Activated naive CD8-positive, alpha-beta T cell treated with anti-CD3 and anti-CD28 coated beads, Interleukin-2, amount 50 U/mL, for 24 hours (primary cell): ENCODE measurements at places on chromosomes 4 and X.

- H3K27me3 ChIP-seq: no peaks in the 10 kb centered on the region
- H3K4me1 ChIP-seq: no peaks in the 10 kb centered on the region
- no peak overlapping the region for H3K27ac ChIP-seq
- H3K4me3 ChIP-seq: no peak overlapping the region
- H3K36me3 ChIP-seq: no peaks in the 10 kb centered on the region
Observed at GRCh38 chr4:114875630-114876029, 237.8 kb downstream of the NDST4 start.

- DNase-seq: no peak
- peak overlapping the region; percentile 86 for H3K27ac ChIP-seq
- H3K27me3 ChIP-seq: no peaks in the 10 kb centered on the region
- peaks cover 4% of the 10 kb centered on the region for H3K36me3 ChIP-seq
- H3K4me3 ChIP-seq: peak overlapping the region; percentile 90
Observed at GRCh38 chr4:107719207-107719921, 670 bp downstream of the PAPSS1 start.

DNA sequence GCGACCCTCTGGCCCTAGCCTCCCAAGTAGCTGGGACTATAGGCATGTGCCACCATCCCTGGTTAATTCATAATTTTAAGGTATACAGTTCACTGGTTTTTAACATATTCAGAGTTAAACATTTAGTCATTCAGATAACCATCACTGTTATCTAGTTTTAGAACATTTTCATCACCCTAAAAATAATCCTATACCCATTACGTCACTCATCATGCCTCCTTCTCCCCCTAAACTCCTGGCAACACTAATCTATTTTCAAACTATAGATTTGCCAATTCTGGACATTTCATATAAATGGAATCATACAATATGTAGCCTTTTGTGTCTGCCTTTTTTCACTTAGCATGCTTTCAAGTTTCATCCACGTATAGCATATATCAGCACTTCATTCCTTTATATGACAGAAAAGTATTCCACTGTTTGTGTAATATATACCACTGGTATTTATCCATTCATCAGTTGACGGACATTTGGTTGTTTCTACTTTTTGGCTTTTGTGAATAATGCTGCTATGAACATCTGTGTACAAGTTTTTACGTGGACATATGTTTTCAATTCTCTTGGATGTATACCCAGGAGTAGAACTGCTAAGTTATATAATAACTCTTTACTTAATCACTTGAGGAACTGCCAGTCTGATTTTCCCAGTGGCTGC is 32.0 kb upstream of the RPS3A start:
- H3K4me3 ChIP-seq: no peak overlapping the region
- no peaks in the 10 kb centered on the region for H3K36me3 ChIP-seq
- no peak overlapping the region for H3K27ac ChIP-seq

DNA sequence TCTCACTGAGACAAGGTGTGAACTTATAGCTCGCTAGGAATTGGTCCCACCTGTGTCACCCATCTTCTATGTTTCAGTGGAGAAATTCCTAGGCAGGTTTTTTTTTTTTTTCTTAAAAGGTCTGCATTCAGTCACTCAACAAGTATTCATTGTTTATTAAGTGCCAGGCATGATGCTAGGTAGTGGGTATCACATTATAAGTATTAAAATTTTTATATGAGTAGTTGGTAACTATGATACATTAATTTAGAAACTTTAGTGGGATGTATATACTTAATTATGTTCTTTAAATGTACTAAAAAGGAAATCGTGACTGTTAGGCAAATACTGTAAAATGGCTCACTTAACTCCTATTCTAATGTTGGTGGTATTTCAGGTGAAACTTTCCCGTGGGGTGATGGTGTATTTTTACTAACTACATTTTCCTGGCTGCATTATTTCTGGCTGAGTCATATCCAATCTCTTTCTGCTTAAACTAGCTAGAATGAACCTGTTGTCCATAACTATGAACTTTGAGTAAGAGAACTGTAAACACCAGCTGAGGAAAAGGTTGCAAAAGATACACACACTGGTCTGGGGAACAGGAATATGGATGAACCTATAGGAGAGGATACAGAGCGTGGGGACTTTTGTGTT is 49.3 kb upstream of the MED14 start:
- H3K4me1 ChIP-seq: peaks cover 8% of the 10 kb centered on the region
- H3K4me3 ChIP-seq: no peak overlapping the region
- H3K27ac ChIP-seq: no peak overlapping the region
- H3K36me3 ChIP-seq: no peaks in the 10 kb centered on the region

DNA sequence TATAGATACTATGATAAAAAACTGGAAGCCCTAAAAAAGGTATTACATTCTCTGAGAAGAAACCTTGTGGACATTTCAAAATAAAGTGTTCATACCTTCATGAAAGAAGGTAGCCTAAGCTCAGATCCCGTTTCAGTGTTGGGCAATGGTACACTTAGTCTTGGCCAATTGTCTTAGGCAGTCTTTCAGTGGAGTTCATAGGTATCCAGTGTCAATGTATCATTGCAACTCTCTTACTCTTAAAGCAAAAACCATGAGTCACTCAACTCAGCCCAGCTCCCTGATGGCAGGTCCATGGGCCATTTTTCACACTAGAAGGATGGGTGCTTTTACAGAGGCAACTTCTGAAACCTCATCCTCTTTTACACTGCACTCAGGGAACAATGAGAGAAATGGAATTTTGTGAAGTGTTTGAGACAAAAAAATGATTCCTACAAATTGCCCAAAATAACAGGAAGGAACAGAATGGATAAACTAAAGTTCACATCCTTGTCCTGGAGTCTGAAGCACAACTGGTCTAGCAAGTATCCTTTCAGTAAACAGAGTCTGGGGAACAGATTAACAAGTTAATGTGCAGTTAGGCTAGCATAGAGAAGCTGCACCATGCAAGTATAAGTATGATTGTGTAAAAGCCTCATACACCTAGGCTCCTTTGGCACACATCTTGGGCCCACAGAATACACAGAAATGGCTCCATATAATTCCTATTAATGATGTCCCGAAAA is 7.0 kb upstream of the ZNF827 start:
- H3K4me3 ChIP-seq: no peak overlapping the region
- H3K36me3 ChIP-seq: no peaks in the 10 kb centered on the region
- H3K27me3 ChIP-seq: peaks cover 16% of the 10 kb centered on the region
- no peak overlapping the region for H3K27ac ChIP-seq

DNA sequence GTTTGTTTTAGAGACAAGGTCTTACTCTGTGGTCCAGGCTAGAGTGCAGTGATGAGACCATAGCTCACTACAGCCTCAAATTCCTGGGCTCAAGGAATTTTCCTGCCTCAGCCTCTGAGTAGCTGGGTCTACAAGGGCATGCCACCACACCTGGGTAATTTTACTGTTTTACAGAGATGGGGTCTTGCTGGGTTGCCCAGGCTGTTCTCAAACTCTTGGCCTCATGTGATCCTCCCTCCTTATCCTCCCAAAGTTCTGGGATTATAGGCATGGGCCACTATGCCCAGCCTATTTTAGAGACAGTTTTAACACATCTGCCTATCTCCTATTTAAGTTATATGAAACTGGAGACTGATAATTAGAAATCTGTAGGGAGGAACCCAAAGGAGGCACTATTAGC is 53.8 kb downstream of the SPRY1 start:
- peak overlapping the region; percentile 54 for H3K4me3 ChIP-seq
- peaks cover 2% of the 10 kb centered on the region for H3K27me3 ChIP-seq
- H3K4me1 ChIP-seq: peaks cover 66% of the 10 kb centered on the region
- H3K27ac ChIP-seq: peak overlapping the region; percentile 61
- H3K36me3 ChIP-seq: peaks cover 4% of the 10 kb centered on the region

GRCh38 chr4:4477796-4478195 is 64.1 kb downstream of the STX18 start:
- H3K4me3 ChIP-seq: no peak overlapping the region
- DNase-seq: no peak
- peaks cover 6% of the 10 kb centered on the region for H3K4me1 ChIP-seq
- H3K27me3 ChIP-seq: no peaks in the 10 kb centered on the region
- H3K36me3 ChIP-seq: no peaks in the 10 kb centered on the region

DNA sequence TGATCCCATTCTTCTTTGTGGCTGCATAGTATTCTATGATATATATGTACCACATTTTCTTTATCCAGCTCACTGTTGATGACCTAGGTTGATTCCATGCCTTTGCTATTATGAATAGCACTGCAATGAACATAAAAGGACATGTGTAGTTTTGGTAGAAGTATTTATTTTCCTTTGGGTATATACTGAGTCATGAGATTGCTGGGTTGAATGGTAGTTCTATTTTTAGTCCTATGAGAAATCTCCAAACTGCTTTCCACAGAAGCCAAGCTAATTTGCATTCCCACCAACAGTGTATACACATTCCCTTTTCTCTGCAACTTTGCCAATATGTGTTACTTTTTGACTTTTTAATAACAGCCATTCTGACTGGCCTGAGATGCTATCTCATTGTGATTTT is 278.3 kb downstream of the PCDH18 start:
- DNase-seq: no peak
- no peaks in the 10 kb centered on the region for H3K4me1 ChIP-seq
- H3K27me3 ChIP-seq: no peaks in the 10 kb centered on the region
- no peaks in the 10 kb centered on the region for H3K36me3 ChIP-seq
- H3K4me3 ChIP-seq: no peak overlapping the region

- H3K36me3 ChIP-seq: no peaks in the 10 kb centered on the region
- no peaks in the 10 kb centered on the region for H3K27me3 ChIP-seq
- DNase-seq: no peak
- no peaks in the 10 kb centered on the region for H3K4me1 ChIP-seq
Observed at GRCh38 chr4:41624765-41625164, 86.8 kb downstream of the LIMCH1 start.

DNA sequence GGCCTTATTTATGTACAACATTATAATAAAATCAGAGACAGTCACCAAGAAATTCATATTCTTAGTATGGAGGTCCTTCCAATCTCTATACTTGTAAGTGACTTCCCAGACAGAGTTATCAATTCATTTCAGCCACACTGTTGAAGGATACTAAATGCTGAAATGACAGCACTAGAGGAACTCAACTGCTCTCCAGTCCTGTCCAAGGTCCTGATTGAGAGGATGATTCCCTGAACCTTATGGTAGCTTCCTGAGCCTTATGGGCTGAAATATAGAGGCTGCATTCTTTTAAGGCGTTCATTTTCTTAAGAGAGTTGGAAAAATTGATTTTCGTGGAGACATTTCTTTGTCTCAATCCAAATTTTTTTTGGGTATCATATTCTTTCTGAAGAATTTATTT is 205.9 kb downstream of the TLL1 start:
- H3K36me3 ChIP-seq: no peaks in the 10 kb centered on the region
- DNase-seq: no peak
- no peaks in the 10 kb centered on the region for H3K4me1 ChIP-seq
